GM12878 (cell line): ENCODE measurements at places on chromosomes 2 and 18.

DNA sequence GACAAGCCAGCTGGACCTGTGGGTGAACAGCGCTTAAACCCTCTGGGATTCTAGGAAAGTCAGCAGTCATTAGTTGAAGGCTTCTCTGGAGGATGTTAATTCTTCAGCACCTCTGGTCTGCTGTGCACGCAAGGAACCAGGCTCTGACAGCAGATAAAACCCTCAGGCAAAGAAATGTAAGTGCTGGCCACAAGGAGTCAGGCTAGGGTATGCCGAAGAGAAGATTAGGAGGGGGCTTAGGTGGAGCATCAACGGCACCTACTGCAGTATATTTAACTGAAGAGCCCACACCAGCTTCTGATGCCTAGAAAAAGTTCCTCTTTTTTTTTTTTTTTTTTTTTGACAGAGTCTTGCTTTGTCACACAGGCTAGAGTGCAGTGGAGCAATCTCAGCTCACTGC lies 304.2 kb upstream of the MC4R start:
- DNase-seq = no peak

DNA sequence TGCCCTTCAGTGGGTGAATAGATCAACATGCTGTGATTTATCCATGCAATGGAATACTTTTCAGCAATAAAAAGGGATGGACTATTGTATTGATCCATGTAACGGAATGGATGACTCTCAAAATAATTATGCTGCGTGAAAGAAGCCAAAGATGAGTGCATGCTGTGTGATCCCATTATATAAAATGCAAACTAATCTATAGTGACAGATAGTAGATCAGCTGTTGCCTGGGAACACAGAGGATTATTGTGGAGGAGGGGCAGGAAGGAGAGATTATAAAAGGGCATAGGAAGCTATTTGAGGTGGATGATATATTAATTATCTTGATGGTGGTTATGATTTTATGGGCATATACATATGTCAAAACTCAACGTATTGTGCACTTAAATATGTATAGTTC lies 55.5 kb upstream of the ADAM23 start:
- no peak for DNase-seq

- no peak for DNase-seq
Observed at GRCh38 chr2:162833345-162833744, 5.2 kb downstream of the KCNH7 start.

- DNase-seq = no peak
Observed at GRCh38 chr2:2568411-2568810, 237.3 kb upstream of the MYT1L start.

GRCh38 chr18:48992133-48992532 lies 41.4 kb upstream of the SMAD7 start:
- DNase-seq = no peak

- DNase-seq = no peak
Observed at GRCh38 chr2:107712857-107713256, 113.8 kb upstream of the RGPD4 start.

GRCh38 chr2:231955758-231956472 lies 5.6 kb upstream of the DIS3L2 start:
- DNase-seq = no peak

- DNase-seq = no peak
Observed at GRCh38 chr2:158686210-158686691, 108.9 kb upstream of the DAPL1 start.

- DNase-seq = no peak
Observed at GRCh38 chr2:215756346-215756730, 257.0 kb downstream of the MREG start.
